Cortex of kidney (tissue), 1 donor: ENCODE measurements at places on chromosomes 7 and 10.

- DNase-seq = no peak
These were observed 35.4 kb upstream of the TECTB start for GRCh38 chr10:112247791-112248190.

GRCh38 chr10:117662126-117662525 is 119.6 kb downstream of the EMX2 start:
- no peak for DNase-seq

DNA sequence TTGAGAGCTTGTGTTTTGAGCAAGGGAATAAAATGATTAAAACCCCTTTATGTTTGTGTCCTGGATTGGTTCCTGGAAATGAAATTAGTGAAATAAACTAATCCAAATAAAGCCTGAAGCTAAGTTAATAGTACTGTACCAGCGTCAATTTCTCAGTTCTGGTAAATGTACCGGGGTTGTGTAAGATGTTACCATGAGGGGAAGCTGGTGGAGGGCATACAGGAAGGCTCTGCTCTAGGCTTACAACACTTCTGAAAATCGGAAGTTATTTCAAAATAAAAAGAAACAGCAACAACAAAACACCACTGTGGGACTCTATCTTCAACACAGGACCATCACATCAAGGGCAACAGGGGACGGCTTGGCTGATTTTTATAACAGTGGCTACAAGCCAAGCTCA is 257.0 kb downstream of the CREB5 start:
- no peak for DNase-seq

GRCh38 chr10:132065491-132066105 is at the start of gene JAKMIP3:
TSS of gene JAKMIP3 (plus strand) at chr10:132065946. CDS start at chr10:132104809, 38,863 bp downstream.
- no peak for DNase-seq

DNA sequence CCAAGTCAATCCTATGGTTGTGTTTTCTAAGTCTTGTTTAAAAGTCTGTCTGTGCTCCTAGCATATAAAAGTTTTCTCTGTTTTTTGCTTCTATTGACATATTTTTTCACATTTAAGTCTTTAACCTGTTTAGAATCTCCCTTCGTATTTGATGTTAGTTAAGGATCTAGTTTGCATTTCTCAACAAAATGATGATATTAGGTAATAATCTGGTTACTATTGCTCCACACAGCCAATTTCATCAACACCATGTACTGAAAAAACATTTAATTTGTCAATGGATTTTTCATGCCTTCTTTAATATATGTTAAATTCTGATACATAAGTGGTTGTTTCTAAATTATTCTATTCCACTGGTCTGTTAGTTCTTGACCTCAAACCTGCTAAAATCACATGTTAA is 17.5 kb upstream of the TSGA13 start:
- DNase-seq = no peak

DNA sequence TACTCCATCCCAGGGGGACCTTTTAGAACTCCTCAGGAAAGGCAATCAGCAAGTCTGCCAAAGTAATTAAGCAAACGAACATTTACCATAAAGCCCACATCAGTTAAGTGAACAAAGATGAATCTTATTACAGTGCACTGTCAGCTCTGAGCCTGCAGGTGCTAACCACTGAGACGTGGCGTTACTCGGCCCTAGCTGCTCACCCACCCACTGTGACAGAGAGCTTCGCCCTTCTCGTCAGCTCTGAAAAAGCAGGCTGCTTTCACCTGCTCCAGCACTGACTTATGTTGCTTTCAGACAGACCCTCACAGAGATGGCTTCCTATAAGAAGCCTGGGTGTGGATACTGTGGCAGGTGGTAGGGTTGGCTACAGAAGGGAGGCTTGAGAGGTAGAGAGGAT is 57.7 kb upstream of the KCNIP2 start:
- no peak for DNase-seq

DNA sequence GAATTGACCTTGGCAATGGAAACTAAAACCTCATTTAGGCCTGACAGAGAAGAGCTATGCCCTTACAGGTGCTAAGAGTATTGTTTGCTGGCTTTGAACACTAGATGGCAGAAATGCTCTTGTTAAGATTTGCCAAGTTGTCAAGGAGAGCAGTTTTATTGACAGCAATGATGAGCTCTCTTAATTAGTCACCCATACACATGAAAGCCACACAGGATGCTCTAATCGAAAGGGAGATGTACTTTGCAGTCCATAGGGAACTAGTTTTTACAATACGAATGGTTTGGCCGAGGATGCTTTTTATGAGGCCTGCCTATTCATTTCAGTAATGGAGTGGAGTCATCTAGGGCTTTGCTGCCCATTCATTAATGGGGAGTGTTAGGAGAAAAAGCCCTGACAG is 45.4 kb upstream of the MBL2 start:
- no peak for DNase-seq

- no peak for DNase-seq
These were observed 1247.1 kb downstream of the GATA3 start for GRCh38 chr10:9301554-9301953.

- DNase-seq = no peak
These were observed 117.4 kb upstream of the POM121L12 start for GRCh38 chr7:52917982-52918578.

- no peak for DNase-seq
These were observed 166.6 kb upstream of the TCF7L2 start for GRCh38 chr10:112783351-112784021.

DNA sequence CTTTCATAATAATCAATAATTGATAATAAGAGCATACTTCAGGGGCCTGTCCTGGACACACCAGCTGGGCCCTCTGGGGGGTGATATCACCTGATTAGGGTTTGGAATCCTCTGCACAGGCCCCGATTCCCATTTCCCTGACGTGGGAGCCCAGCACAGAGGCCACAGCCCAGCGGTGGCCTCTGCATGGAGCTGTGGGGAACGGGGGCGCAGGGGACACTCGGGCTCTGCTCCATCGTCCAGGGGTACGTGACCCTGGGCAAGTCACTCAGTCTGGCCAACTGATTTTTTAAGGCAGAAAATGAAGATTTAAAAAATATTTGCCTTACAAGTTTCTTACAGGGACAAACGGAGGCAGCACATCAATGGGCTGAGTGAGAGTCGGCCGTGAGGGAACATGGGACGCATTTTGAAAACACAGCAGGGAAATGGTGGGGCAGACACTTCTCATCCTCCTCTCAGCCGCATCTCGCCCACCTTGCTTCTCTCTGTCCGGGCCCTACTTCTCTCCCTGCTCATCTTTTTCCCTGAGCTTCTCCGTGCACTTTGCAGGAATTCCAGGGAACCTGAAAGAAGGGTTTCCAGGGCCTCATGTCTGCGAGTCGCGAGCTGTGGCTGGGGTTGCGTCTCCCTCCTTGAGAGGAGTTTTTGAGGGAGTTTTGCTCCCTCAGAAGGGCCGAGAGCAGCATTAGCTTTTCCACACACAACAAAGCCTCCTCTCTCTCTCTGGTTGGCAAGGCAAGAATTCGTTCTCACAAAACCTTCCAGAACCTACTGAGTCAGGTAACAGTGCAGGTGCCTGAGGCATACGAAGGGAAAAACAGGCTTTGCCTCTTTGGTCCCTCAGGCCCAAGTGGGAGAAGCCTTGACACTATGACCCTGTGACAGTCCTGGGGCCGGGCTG is 312.0 kb downstream of the WDR37 start:
- DNase-seq = no peak

DNA sequence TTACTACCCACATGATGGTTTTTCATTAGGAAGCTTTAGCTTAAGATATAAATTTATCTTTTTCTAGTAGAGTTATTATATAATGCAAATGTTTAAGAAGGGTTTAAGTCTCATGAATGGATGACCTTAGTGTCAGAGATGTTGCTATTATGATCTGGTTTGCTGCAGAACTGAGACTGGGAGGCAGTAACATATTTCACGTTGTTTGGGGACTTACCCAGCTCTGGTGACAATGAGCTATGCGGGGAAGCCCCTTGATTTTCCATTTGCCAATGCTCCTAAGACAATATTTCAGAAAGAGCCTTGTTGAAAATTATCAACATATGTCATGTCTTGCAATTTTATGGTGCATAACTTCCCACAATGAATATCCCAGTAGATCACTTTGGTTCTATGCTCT is 754.6 kb downstream of the REEP3 start:
- DNase-seq = no peak

DNA sequence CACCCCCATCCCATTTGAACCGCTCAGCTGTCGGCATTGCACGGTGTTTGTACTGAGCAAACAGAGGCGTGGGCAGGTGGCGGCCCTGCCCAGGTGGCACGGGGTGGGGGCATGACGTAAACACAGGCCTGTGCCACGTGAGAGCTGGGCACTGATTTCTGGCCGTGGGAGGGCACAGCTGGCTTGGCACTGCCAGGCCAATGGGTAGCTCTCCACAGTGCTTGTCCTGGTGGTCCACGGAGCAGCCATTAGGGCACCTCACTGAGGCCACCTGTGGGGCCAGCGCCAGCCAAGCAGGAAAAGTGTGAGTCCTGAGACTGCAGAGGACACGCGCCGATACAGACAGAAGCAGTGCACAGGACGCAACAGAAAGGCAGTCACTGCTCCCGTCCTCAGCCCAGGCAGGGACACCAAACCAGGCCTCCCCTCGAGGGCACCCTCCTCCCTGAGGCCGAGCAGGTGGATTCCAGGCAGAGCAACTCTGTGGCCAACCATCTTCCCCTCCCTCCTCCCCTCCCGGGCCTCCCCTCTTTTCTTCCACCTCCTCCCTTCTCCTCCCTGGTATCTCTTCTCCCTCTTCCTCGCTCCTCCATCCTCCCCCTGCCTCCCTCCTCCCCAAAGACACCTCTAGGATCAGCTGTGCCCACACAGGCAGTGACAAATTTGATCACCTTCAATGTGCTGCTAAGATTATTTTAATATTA is 258.7 kb downstream of the ELFN1 start:
- DNase-seq = no peak

GRCh38 chr7:121873289-121874194 is 581 bp downstream of the PTPRZ1 start:
- no peak for DNase-seq

GRCh38 chr7:51060536-51060935 is 256.1 kb downstream of the COBL start:
- DNase-seq = no peak

DNA sequence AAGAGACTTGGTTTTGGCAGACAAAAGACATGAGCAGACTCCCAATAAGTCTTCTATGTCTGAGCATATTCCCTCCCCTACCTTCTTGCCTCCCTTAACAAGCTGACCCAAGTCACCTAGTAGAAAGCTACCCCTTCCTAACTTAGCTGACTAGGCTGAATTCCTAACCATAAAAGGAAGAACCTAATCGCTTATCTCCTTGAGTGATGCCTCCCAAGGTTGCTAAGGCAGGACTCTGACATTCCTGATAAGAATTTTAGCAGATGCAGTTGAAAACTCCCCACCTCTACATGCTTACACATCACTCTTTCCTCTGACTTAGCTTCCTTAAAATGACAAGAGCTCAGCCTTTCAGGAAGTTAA is 704.7 kb upstream of the MBL2 start:
- DNase-seq = no peak

DNA sequence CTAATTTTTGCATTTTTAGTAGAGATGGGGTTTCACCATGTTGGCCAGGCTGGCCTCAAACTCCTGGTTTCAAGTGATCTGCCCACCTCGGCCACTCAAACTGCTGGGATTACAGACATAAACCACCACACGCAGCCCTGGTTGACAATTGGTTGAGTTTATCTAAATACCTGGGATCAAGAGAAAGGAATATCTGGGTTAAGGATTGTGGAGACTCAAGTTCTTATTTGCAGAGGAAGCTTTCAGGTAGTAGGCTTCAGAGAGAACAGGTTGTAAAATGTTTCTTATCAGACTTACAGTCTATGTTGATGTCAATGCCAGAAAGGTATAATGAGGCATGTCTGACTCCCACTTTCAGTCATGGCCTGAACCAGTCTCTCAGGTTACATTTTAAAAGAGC is 5.9 kb upstream of the TMEM254 start:
- no peak for DNase-seq

- DNase-seq = no peak
These were observed 139.3 kb upstream of the KLF6 start for GRCh38 chr10:3924344-3924743.

GRCh38 chr7:130896898-130897514 is 163.0 kb upstream of the KLF14 start:
- DNase-seq = no peak
